ENCODE measurements at places on chromosomes 5 and 9. TPM values are rescaled to one million over a fixed set of nuclear protein-coding genes. Genes with fewer than 3 reads are reported as not detected.

Gene SLC36A2
- not detected for total RNA-seq

Gene MUSK
- 0.27 TPM for total RNA-seq

Gene NLN
- 2.3 TPM for total RNA-seq

Gene EGR1
- total RNA-seq = 266 TPM

Gene ADAMTSL1
- 4.9 TPM for total RNA-seq

Gene OGN
- 48.8 TPM for total RNA-seq

Gene NUDT2
- 22.7 TPM for total RNA-seq

Gene PLAC8L1
- 0.78 TPM for total RNA-seq

Gene SIGMAR1
- total RNA-seq = 54.3 TPM

Gene SV2C
- 0.51 TPM for total RNA-seq

Gene STOML2
- total RNA-seq = 94.8 TPM

Gene AKNA
- total RNA-seq = 47.7 TPM

Gene NUTM2G
- not detected for total RNA-seq

Gene C7
- total RNA-seq = 1,224 TPM

Gene PCDHGB6
- total RNA-seq = 9.8 TPM

Gene GMCL2
- not detected for total RNA-seq

Gene SMIM33
- not detected for total RNA-seq

Gene GRIA1
- total RNA-seq = not detected

Gene FOXD4L5
- 0.25 TPM for total RNA-seq

Data from ovary (tissue), 10 donors.